ENCODE measurements at places on chromosomes 2 and 18.

GRCh38 chr2:39234754-39235153, 9.0 kb downstream of the CDKL4 start:
- ATAC-seq, result no peak

- ATAC-seq, result no peak
Measured at GRCh38 chr2:130831356-130831755, 5.4 kb upstream of the ARHGEF4 start.

- no peak for ATAC-seq
Measured at GRCh38 chr2:5991305-5991968, 299.3 kb downstream of the SOX11 start.

DNA sequence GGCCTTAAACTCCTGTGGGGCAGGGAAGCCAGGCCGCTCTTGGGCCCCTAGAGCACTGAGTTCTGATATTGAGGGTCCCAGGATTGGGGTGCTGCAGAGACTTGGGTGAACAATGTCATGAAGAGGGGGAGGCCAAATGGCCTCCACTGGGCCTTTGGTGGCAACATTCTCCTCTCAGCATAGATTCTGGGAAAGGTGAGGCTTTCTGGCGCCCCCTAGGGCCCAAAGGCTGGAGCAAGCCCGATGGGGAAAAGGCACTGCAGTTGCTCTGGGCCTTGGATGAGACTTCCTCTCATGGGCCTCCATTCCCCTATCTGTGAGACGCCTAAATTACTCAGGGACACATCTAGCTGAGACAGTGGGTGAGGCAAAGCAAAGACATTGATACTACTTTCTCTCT, 84.8 kb downstream of the ACAA2 start:
- ATAC-seq, result peak; percentile 29

DNA sequence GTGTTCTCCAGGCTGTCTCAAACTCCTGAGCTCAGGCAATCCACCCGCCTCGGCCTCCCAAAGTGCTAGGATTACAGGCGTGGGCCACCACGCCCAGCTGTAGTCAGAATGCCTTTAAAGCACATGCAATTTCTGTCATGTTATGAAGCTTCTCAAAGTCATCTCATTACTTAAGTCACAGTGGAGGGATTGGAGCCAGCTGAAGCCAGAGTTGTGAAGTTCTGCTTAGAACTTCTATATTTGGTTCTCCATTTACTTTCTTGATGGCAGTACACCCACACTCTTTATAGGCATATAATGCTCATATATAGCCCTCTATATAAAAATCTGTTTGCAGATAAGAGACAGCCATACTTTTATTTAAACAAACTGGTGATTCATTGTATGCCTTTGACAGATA, 68.8 kb upstream of the CWC22 start:
- no peak for ATAC-seq

GRCh38 chr2:241132538-241133435, 16.5 kb downstream of the PASK start:
- no peak for ATAC-seq

DNA sequence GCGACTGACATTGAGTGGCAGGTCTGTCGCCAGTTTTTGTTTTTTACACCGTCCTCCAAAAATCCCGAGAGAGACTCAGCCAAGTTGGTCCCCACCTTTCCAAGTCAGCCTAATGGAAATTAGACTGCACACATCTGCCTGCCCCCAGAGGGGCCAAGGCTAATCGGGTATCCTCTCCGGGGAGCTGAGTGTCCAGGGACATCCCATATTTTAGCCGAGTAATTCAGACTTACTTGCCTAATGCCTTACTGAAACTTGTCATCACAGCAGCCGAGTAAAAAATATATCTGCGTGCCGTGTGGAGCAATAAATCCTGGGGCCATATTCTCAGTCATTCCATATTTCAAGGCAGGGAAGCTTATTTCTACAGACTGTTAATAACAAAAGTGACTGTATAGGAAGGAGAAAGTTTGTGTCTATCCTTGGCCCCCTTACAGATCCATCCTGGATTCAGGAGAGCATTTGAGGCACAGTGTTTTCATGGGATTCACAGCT, 38.9 kb upstream of the NRP2 start:
- ATAC-seq, result no peak

GRCh38 chr2:219416235-219416602, 2.0 kb upstream of the DES start:
- ATAC-seq, result no peak

DNA sequence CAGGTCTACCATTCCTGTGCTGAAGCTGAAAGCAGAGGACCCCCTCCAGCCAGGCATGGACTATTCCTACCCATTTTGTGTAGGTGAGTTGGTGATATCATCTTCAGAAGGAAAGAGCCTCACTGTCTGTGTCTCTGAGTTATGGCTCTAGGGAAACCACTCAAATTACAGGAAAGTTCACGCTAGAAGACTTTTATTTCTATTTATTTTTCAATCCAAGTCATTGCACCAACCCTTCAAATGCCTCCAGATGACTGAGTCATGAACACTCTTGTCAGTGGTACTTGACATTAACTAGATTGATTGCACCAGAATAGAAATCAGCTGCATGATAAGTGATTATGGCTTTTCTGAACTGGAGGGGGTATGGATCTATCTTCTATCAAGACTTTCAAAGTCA, 338.4 kb downstream of the MBD2 start:
- no peak for ATAC-seq

DNA sequence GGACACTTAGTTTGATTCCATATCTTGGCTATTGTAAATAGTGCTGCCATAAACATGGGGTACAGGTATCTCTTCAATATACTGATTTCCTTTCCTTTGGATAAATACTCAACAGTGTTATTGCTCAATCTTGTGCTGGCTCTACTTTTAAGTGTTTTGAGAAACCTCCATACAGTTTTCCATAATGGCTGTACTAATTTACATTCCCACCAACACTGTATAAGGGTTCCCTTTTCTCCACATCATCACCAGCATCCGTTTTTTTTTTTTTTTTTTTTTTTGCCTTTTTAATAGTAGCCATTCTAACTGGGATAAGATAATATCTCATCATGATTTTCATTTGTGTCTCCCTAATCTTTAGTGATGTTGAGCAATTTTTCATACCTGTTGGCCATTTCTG, 29.9 kb upstream of the GALNT5 start:
- no peak for ATAC-seq

DNA sequence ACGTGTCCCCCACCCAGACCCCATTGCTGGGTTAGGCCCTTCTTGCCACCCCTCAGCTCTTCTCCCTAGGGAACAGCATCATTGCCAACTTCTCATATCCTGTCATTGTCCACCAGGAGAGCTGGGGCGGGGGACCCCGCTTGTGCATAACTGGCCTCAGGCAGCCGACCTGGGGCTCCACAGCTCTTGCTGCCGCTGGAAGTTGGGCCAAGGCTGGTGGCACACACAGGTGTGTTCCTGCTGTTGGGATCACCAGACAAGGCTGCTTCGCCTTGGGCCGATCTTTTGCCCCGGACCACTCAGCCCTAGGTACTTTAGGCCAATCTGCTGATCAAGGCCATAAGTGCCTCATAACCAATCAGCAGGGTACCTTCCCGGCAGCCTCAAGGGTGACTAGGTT, 28.6 kb downstream of the TPRKB start:
- no peak for ATAC-seq

DNA sequence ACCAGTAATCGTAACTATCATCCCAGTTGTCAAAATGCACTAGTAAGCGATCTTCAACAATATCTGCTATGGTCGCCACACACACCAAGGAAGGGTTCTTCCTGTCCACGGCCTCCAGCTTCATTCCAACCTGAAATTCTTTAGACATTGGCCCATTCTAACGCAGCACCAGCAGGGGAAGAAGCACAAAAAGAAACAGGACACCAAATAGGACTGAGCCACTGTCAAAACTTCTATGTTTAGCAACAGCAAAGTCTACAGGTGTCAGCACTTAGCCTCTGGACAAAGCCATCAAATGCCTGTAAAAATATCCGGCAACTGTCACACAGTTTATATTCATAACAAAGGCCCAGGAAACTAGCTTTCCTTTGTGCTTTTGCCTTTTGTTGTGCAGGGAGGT, 175.0 kb downstream of the L3MBTL4 start:
- no peak for ATAC-seq

DNA sequence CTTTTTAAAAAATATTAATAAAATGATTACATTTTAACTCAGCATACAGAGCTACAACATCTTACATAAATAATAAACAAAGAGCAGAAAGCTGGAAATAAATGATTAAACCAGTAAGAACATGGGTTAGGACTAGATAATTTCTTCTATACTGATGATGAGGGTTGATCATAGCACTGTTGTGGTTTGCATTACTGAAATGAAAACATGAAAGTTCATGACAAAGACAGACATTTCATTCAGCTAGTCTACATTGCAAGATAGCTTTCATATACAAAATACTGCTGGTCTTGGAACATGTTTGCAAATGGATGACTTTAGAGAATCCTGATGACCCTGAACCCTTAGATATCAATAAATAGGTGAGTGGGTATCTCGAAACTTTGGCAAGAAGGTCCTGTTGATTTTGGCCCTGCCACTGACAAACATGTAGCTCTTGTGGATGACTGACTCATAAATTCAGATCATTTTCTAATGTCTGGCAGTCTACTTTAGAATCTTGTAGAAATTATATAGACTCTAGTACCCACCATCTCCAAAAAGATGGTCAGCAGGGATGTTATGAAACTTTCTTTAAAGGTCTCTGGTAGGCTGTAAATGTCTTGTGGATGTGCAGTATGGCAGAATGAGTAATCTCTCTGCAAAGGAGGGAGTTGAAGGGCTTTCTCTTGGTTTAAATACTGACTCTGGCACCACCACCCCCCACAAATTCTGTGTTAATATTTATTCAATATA, 15.5 kb upstream of the CDC42EP3 start:
- peak; percentile 75 for ATAC-seq

DNA sequence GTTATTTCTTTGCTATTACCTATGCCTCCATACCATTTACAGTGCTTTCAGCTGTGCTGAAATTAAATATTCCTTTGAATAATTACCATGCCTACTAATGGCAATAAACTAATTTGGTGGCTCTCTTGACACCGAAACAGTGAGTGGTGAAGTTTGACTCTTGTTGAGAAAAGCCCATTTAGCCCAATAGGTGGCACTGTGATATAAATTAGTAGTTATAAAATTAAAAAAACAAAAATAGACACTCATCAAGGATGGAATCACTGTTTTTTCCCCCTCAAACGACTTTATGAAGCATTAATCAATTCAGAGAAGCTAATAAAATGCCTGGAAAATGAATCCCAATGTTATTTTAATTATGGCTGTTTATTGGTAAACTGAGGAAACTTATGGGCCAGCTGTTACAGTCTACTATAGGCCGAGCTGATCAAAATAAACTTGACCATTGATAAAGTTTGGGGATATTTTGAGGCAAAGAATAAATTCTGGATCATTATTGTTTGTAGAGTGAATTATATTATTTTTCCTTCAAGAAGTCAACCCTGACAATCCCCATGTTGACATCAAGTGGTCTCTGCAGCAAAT, 339.6 kb downstream of the TRIB2 start:
- ATAC-seq, result no peak

DNA sequence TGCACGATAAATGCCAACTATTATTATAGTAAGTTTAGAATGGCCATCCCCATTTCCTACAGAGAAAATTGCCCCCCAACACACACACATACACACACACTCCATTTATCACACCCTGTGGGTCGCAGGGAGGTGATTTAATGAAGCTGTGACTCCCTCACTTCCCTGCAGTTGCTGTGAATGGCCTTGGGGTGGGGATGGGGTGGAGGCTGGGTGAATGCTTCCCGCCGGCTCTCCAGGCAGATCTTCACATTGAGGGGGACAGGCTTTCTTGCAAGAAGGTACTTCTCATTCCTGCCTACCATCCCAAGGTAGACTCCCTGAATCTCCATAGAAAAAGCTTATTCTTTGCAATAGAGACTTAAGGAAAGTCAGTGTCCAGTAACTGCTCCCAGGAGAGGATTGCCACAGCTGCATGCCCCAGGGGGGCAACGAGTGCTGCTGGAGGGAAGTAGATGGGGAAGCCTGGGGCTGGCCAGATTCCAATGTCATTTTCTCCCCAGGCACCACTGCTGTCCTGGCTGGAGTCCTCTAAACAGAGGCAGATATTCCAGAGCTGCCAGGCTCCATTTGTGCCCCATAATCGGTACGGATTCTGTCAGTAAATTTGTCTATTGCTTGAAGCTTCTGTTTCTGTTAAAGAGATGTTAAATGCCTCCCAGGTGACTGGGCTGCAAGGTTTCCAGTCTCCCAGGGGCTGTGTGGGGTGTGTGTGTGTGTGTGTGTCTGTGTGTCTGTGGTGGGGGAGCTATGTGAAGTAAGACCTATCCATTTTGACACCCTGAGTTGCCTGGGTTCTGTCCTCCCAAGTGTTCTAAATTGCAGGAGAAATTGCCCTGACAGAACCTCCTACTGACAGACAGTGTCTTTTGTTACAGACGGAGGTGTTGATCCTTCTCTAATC, 265.5 kb downstream of the SRBD1 start:
- no peak for ATAC-seq

GRCh38 chr2:101197215-101197745, 46.1 kb upstream of the TBC1D8 start:
- ATAC-seq, result no peak

GRCh38 chr2:161085149-161085548, 75.1 kb upstream of the TANK start:
- peak; percentile 85 for ATAC-seq

DNA sequence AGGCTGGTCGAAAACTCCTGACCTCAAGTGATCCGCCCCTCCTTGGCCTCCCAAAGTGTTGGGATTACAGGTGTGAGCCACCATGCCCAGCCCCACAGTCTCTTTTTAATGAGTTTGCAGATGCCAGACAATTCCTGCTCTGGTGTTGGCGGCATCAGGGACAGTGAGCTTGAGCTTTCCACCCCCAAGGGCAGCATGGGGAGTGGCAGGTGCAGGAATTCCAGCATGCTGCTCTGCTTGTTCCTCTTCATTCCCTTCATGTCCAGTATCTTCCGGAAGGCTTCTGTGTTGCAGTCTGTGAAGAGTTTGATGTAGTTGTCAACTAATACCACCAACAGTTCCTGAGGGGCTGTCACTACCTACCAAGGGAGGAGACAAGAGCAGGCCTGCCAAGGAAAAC, 137.3 kb downstream of the SS18 start:
- no peak for ATAC-seq

GRCh38 chr2:239946864-239947728, 78.0 kb downstream of the NDUFA10 start:
- no peak for ATAC-seq

DNA sequence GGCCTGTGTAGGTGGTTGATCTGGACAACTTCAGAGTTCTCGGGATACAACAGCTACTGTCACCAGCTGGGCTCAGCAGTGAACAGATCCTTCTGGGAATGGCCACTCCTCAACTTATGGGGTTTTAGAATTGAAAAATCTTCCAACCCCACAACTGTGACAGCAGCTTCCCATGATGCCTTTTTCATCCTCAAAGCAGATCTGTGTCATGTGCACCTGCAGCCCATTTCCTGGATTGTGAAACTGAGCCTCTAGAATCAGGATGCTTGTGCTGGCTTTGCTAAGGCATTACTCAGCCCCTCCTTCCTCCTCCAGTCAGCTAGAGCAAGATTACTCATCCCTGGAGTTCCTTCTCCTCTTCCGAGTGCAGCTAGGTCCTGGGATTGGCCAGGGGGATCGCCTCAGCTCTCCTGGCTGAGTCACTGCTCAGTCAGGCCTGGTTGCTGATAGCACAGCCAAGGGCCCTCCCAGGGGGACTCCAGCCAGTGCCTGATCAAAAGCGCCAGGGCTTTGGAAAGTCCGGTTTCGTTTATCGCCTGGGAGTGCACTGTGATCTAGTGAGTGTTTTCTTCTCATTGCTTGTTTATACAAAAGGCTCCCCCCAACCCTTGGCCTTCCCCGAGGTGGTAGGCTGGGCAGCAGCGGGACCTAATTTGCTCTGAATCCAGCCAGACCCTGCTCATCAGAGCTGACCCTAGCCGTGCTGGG, 2.4 kb upstream of the LPIN1 start:
- ATAC-seq, result peak; percentile 87

All from activated T-helper 17 cell treated with anti-CD3 and anti-CD28 coated beads, Interleukin-2, amount 50 U/mL, for 72 hours (primary cell).